CD4-positive, alpha-beta T cell treated with Interleukin-1 beta for 1 hour (primary cell): ENCODE measurements at places on chromosomes 12 and 14.

- no peak for DNase-seq
These were observed 206.5 kb upstream of the KRR1 start for GRCh38 chr12:75717902-75718301.

DNA sequence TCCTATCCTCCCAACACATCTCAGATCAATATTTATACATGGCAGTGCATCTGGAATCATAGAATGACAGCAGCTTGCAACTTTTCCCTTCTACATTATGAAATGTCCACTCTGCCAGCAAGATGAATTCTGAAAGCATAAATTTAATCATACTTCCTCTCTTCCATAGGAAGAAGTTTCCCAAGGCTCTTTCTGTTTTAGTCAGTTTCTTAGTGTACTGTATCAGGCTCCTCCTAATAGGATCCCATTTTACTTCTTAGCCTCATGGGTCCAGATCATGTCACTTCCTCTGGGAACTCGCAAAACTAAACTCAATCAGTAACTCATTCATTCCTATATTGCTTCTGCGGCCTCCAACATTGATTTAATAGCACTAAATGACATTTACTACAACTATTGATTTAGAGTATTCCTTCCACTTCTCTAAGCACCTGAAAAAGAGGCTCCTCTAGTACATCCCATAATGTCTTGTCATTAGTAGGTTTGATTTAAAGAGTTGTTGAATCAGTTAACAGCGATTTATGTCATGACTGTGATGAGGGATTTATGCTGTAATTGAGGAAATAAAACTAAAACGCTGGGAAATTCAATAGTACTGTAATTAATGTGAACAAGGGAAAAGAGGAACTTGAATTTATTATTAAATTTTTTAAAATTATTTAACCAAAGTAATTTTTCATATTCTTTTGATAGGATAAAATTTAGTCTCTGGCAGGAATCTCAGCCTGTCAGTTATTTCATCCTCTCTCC lies 4.0 kb downstream of the CLEC1A start:
- DNase-seq: no peak

DNA sequence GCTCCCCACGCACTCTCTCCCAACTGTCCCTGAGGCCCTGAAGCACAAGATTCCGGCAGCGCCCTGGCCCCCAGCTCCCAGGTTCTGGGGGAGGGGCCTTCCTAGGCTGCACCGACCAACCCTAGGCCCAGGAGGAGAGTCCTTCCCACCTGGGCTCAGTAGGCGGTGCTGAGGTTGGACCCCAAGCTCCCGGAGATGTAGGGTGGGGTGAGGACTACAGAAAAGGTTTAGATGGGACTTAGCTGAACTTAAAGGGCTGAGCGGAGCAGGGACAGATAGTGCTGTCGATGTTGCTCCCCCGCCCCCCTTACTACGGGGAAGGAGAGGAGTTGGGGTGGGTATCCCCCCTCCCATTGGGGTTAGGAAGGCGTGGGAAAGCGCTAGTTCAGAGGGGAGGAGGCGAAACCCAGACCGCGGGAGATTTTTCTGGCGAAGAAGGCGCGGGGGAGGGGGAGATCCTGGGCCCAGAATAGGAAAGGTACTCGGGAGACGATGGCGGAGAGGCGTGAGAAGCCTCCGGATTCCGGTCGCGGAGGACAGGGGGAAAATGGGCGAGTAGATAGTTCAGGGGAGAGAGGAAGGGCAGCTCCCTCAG lies 4.2 kb upstream of the BAZ2A start:
- peak; percentile 31 for DNase-seq

DNA sequence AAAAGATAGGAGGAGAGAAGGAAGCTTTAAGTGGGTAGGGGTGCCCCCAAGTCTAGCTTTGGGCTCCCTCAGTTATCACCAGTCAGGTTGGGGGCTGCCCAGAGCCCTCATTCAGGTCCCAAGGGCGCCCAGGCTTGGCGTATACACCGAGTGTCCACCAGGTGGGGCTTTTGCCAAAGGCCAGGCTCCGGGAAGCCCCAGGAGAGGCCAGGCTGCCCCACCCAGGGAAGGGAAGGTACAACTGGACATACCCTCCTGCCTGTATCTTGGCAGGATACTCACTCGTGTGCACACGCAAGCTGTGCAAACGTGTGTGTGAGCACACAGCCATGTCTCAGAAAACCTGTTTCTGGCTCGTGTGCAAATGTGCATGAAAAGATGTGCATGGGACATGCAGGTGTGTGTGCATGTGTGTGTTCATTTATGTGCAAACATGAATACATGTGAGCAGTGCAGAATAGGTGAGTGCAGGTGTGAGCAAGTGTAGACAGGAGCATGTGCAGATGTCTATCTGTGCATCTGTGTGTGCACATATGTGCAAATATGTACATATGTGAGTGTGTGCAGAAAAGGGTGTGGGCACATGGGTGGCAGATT lies 103.9 kb upstream of the MYL2 start:
- DNase-seq: peak; percentile 41

- no peak for DNase-seq
These were observed 30.4 kb downstream of the MMAB start for GRCh38 chr12:109542876-109543275.

DNA sequence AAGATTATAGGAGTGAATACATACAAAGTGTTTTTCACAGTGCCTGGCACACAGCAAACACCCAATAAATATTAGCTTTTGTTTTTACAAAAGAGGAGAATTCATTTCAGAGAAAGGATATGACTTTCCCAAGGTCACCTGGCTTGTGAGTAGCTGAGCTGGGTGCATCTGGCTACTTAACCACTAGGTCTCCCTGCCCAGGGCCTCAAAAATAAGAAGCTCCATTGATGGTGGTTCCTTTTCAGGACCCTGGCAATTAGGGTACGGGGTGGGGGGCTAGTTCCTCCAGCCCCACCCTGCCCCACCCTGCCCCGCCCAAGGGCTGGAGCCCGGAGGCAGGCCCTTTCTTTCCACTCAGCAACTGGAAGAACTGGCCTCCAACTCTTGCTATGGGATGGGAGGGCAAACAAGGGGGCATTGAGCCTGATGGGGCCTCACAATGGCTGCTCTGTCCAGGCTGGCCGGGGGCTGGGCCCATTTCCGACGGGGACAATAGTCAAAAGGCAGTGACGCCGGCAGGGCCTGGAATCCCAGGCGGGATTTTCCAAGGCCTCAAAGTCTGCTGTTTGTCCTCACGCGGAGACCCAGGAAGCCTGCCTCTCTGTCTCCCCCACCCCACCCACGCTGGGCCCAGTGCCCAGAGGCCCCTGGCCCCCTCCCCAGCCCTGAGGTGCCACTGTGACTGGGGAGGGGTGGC lies 8.2 kb upstream of the ATG101 start:
- DNase-seq: no peak

DNA sequence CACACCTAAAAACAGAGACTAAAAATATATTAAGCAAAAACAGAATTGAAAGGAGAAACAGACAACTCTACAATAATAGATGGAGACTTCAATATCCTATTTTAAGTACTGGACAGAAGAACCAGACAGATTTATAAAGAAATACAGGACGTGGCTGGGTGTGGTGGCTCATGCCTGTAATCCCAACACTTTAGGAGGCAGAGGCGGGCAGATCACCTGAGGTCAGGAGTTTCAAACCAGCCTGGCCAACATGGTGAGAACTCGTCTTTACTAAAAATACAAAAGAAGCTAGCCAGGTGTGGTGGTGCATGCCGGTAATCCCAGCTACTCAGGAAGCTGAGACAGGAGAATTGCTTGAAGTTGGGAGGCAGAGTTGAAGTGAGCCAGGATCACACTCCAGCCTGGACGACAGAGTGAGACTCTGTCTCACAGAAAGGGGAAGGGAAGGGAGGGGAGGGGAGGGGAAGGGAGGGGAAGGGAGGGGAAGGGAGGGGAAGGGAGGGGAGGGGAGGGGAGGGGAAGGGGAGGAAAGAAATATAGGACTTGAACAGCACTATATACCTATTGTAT lies 53.0 kb downstream of the CDK17 start:
- no peak for DNase-seq

DNA sequence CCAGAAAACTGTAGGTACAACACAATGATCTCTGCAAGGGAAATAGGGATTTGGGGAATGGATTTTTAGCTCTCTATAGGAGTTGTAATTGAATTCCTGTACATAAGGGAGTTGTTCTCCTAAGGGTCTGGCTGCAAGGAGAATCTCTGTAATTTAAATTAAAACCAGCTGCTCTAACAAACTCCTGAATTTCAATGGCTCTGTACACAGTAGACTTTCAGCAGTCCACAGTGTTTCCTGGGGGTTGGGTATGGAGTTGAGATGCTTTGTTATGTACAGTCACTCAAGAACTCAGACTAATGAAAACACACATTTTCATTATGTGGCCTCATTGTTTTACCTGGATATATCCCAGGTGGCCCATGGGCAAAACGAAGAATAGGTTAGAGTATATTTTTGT lies 93.2 kb downstream of the NAV3 start:
- DNase-seq: no peak

DNA sequence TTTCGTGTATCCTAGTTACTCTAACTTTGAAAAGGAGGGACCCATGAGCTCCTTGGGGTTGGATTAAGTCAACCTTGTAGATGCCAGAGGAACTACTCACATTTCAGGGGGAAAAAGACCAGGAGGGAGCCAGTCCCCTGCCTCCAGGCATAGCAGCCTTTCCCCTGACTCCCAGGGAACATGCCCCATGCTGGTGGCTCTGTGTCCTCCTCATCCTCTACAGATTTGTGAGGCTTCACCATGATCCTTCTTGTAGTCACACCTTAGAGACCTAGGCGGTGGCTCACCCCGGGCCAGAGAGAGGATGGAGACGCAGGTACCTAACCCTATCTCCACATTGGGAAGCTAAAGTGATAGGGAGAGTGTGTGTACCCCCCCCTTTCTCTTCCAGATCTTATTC lies 16.0 kb upstream of the PPP1R1A start:
- no peak for DNase-seq

- no peak for DNase-seq
These were observed 9.7 kb upstream of the TMEM179 start for GRCh38 chr14:104614126-104614812.

GRCh38 chr12:94202245-94203180 lies 54.1 kb downstream of the PLXNC1 start:
- no peak for DNase-seq

DNA sequence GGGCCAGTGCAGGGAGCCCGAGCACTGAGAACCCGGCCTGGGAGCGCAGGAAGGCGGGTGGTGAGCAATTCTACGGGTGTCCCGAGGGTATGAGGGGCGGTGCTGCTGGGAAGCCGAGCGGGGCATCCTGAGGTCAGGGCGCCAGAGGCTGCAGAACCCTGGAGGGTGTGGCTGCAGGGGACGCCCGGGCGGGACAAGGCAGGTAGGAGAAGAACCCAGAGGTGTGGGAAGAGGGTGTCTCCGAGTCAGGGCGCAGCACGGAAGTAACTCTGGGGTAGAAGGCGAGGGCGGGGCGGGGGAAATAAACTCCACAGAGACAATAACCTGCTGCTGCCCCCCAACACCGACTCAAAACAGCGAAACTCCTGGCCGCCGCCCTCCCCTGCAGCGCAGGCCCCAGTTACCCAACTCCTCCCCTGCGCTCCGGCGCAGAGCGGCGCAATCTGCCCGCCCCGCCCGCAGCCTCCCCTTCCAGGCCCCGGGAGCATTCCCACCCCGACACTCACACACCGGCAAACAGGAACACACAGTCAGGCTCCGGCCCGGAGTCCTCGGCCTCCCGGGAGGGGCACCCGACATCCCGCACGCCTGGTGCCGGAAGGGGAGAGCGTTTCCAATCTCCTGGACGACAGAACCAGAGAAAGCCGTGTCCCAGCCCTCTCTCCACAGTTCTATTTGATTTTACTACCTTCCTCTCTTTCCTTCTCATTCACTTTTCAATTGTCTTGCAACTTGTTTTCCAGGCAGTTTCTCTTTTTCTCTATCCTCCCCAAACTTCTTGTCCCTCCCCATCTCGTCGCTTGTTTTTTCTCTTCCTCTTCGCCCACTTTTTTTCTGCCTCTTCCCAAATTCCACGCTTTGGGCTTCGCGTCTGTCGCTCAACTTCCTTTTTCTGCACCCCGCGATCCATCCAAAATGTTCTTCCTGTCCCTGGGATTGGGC lies 2.4 kb downstream of the HRK start:
- no peak for DNase-seq

DNA sequence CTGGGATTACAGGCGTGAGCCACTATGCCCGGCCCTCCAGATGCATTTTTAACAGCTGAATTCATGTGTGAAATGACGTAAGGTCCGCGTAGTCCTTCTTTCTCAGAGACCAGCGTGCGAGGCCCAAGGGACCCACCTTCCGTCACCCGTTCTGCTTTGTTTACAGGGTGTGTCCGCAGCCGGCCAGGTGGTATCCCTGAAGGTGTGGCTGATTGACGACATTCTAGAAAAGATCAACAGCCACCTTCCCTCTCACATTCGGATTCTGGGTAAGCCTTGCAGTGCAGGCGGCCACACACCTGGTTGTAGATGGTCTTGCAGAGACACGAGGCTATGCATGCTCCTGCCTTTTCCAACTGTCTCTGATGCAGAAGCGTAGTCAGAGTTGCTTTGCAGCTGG lies 9.9 kb downstream of the PUS1 start:
- DNase-seq: no peak

DNA sequence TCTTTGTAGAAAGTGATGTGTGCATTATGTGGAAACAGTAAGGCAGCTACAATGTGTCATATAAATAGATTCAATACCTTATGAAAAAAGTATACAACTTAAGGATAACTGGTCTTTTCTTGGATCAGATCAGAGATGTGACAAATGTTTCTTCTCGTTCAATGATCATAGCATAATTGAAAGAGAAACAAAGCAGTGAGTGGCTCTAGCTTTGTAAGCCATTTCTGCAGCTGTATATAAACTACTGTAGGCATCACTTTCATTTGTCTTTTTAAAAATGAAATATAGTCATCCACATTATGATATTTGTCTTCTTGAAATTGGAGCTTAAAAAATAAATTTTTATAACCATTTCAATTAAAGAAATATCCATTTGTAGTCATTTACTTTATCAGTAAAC lies 63.8 kb upstream of the LMO3 start:
- no peak for DNase-seq

DNA sequence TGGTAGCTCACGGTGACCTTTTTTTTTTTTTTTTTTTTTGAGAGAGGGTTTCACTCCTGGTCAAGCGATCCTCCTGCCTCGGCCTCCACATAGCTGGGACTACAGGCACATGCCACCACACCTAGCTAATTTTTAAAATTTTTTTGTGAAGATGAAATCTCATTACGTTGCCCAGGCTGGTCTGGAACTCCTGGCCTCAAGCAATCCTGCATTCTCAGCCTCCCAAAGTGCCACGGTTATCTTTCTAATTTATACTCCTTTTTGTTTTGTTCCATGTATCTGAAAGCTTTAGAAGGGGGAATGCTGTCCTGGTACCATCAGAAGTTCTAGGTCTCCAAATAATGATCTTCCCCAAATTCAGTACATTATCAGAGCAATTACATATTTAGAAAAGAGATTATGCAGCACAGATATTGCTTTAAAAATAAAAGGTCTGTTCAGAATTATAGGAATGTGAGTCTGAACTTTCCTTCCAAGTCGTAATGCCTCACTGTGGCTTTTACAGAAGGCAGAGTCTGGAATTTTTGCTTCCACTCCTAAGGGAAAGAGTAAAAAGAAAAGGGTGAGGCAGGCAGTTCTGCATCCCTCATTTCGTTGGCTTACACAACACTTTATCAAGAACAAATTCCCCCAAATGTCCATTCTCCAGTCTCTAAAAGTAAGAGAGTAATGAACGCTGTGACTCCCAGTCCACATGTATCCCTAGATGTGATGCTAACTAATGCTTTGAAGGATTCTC lies 73.0 kb downstream of the GCH1 start:
- no peak for DNase-seq

GRCh38 chr12:75766263-75767160 lies 255.1 kb upstream of the KRR1 start:
- no peak for DNase-seq
